ENCODE measurements at places on chromosomes 2 and 18.

- DNase-seq, result peak; percentile 19
Measured at GRCh38 chr2:201858281-201859184, 52.2 kb downstream of the CDK15 start.

GRCh38 chr2:106859498-106859897 is 26.5 kb downstream of the ST6GAL2 start:
- no peak for DNase-seq

DNA sequence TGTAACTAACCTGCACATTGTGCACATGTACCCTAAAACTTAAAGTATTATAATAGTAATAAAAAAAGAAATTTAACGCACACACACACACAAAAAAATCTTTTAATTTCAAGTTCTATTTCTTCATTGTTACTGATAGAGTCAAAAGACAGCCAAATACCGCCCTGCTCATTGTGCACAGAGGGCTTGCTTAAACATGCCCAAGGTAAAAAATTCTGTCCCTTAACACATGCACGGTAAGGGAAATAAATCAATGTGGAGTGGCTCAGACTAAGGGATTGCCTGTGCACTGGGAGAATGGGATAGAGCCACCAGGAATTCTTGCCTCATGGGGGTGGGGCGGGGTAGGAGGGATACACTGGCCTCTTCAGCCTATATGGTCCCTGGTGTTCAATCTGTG is 468.0 kb downstream of the NUP35 start:
- DNase-seq, result no peak

- DNase-seq, result no peak
Measured at GRCh38 chr2:62529758-62530157, 23.8 kb upstream of the TMEM17 start.

DNA sequence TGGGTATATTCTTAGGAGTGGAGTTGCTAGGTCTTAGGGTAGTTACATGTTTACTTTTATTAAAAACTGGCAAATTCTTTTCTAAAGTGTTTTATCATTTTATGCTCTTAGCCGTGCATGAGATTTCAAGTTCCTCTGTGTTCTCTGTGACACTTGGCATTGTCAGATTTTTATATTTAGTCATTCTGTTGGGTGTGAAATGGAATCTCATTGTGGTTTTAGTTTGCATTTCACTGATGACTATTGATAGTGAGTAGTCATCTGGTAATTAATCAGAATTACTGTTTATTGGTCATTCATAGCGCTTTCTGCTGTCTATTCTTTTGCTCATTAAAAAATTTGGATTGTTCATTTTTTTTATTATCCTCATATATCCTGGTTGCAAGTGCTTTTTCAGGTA is 34.1 kb downstream of the RAB3GAP1 start:
- DNase-seq, result no peak

DNA sequence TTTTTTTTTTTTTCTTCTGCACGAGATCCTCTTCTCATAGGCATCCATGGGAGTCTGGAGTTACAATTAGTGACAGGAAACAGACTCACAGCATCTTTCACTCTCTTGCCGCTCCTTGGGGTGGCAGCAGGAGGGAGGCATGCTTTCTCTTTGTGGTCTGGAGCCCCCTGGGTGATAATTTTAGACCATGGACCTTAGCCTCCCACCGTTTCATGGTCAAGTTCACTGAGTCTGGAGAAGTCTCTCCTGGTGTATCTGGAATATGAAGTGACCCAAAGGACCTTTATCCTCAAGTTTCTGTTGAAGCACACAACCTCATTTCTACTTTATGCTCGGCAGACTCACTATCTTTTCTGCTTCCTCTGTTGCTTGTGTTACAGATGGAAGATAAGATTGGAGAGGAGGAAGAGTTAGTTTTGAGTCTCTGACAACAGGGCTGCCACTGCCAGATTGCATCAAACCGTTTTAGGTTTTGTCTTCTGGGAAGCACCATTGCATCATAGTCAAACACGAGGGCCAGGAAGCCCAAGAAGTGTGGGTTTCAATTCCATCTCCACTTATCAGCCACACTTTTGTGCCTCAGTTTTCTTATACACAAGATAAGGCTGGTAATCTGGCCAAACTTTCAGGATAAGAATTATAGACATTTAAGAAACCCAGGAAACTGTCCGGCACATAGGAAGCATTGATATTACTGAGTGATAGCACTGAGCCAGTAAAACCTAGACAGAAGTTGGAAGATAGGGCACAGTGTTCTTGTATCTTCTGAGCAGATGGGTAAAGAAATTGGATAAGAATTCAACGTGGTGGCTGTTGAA is 62.3 kb downstream of the ADCYAP1 start:
- no peak for DNase-seq

- peak; percentile 26 for DNase-seq
Measured at GRCh38 chr2:230893841-230894781, 29.4 kb downstream of the ITM2C start.

GRCh38 chr2:65343386-65343785 is 89.0 kb downstream of the SPRED2 start:
- DNase-seq, result no peak

GRCh38 chr2:147173189-147173581 is 671.6 kb upstream of the ACVR2A start:
- no peak for DNase-seq

DNA sequence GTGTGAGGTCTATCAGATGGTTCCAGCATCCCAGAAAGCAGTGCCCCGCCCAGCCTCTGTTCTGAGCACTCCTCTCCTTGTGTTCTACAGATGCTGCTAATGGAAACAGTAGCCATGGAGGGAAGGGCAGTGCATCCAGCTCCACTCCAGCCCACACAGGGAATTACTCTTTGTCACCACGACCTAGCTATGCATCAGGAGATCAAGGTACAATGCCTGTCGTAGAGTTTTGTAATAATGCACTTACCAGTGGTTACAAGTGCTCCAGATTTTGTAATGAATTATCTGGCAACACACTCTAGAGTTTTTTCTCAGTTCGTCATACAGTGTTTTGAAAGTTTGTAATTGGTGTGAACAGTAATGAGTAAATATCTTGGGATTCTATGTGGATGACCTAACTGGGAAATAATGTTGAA is 161.1 kb downstream of the ESCO1 start:
- peak; percentile 19 for DNase-seq

- no peak for DNase-seq
Measured at GRCh38 chr18:808086-808485, 4.0 kb downstream of the YES1 start.

DNA sequence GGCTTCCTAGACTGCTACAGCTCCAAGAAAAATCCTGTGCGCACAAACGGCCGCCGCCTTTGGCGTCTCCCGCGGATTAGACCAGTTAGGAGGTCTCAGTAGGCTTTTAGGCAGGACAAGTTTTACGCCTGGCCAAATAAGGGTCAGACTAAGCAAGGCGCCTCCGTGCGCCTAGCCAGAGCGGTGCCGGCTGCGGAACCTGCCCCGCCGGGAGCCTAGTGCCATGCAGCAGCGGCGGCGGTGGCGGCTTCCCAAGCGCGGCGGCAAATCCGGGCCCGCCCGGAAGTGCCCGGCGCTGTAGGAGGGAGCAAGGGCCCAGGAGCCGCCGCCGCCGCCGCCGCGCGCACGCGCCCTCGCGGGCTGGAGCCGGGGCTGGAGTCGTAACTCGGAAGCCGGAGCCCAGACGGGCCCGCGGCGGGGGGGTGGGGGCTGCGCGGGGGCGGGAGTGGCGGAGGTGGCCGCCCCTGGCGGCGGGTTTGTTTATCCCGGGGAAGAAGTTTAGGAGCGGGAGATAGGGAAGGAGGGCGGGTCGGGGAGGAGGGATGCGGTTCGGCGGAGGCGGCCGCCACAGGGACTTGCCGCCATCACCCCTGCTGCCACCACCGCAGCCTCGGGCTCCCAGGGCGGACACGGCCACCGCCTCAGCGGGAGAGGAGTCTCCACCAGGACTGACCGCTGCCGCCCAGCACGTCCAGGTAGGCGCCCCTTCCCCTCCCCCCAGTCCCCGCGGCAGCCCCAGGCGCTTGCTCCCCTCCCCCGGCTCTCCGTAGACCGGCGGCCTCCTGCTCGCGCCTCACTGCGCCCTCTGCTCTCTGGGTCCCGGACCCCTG is at the start of gene SPOPL:
TSS of gene SPOPL (plus strand) at position 346 of the 830 bp plus-strand sequence. CDS start 48,447 bp downstream, outside the sequence.
- peak; percentile 92 for DNase-seq

DNA sequence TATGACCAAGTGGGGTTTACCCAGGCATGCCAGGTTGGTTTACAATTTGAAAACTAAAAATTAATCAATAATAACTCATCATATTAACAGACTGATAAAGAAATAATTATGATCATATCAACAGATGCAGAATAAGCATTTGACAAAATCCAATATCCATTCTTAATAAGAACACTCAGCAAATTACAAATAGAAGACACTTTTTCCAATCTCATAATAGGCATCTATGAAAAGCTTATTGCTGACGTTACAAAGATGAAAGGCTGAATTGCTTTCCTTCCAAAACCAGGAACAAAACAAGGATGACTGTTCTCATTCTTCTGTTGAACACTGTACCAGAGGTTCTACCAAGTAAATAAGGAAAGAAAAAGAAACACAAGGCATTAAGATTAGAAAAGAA is 55.1 kb upstream of the C2orf15 start:
- DNase-seq, result no peak

- DNase-seq, result no peak
Measured at GRCh38 chr18:33034945-33035344, 262.1 kb upstream of the KLHL14 start.

DNA sequence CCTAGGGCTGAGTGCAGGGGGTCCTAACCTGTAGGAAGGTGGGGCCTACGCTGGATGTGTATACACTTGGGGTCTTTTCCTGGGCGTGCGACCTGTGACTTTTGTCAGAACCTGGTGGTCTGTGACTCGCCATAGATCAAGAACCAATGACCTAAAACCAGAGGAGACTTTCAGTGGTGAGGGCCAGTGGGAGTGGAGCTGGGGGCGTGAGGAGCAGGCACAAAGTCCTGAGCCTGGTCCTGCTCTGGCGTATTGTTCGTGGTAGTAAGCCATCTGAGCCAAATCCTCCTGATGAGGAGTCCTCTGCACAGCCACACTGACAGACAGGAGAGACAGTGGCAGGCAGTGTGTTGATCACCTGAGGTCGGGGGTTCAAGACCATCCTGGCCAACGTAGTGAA is 8.9 kb downstream of the INPP4A start:
- DNase-seq, result no peak

DNA sequence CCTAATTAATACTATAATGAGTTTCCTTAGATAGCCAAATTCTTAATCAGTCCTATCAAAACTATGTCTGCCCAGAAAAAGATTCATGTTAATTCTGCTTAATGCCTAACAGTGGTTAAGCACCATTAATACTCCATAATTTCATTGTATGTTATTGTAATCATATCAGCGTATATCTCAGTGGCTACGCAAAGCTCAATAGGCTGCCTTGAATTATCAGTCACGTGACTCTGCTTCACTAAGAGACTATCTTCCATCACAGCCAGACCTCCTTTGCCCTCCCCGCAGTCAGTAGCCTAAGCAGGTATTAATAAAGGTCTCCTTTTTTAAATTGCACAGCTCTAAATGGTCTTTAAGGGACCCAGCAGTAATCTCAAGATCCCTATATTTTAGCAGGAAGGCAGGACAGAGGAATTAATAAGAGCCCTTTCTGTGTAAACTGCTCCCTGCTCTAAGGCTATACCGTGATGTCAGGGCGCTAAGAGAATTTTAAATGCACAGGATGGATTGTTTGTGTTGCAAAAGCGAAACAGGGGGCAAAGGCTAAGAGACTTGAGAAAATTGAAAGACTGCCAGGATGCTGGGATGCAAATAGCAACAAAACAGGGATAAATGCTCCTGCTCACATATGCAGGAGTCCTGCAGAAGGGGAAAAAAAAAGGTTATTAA is 215.6 kb upstream of the POU3F3 start:
- no peak for DNase-seq

- peak; percentile 18 for DNase-seq
Measured at GRCh38 chr18:63427558-63427957, 5.3 kb upstream of the VPS4B start.

DNA sequence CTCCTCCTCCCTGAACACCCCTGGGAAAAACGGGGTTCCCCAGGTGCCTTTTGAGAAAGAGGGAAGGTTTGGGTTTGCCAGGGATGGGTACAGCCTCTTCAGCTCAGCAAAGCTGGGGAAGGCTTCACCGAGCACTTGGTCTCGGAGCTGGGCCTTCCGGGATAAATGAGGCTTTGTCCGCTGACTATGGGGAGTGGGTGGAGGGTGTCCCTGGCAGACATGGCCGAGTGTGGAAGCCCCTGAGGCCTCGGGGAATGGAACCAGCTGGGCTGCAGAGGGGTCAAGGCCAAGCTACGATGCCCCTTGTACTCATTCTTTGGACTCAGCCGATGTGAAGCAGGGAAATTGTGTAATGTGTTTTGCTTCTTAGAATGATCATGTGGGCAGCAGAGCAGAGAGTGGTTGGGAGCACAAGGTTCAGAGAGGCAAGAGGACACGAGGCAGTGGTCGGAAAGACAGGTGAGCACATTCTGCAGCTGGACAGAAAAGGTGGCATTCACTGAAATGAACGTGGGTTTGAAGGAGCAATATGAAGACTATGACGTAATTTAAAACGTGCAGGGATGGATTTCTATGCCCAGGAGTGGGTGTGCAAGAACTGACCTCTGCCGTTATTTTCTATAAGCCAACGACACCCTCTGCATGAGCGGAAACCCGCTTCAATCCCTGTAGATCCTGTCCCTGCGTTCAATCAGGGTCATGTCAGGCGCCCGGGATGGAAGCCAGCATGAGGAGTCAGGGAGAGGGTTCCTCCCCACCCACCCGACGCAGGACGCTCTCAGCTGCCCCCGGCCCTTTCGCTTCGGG is 142.6 kb downstream of the PXDN start:
- no peak for DNase-seq

GRCh38 chr2:220871909-220872308 is 700.2 kb downstream of the EPHA4 start:
- no peak for DNase-seq

DNA sequence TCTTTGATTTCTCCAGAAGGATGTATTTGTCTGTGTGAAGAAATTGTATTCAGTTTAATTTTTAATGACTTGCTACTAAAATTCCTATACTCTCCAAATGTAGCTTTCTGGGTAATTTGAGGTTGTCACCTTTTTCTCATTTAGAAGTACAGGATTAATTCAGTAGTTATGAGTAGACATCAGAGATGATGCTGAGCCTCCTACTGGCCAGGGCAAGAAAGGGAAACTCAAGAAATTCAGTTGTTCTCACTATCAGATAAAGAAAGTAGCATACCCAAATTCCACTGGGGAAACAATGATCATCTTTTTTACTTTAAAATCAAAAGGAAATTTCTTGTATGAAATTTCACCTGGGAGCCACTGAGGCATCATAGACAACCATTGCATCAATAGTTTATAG is 199.4 kb downstream of the SATB2 start:
- no peak for DNase-seq

- DNase-seq, result no peak
Measured at GRCh38 chr2:30692829-30693275, 114.4 kb downstream of the CAPN13 start.

- DNase-seq, result no peak
Measured at GRCh38 chr2:165238295-165238694, 919 bp upstream of the SCN2A start.
